ENCODE measurements at places on chromosomes 5 and 9.
A peak's percentile ranks its signal among the peaks of the same experiment; 100 is the strongest.

DNA sequence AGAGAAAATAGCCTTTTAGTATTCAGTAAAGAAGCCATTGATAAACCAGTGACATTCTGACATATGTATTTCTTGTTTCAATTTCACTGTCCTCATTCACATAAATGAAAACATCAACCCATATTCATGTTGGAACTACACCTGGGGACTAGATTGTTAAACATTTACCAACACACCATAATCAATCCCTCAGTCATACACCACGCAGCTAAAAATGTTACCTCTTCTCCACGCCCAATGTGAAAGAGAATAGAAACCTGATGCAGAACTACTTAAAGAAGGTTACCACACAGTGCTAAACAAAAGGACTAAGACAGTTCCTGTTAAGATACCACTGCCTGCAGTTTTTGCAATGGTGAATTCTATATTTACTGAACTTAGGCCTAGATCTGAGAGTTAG is 518.9 kb downstream of the PRELID2 start:
- no peak for DNase-seq

- no peak for DNase-seq
These were observed 190.0 kb upstream of the GRAMD2B start for GRCh38 chr5:126233256-126233655.

- no peak for DNase-seq
These were observed 45.3 kb downstream of the MAP1B start for GRCh38 chr5:72152545-72152944.

GRCh38 chr9:23774266-23774665 is 51.8 kb downstream of the ELAVL2 start:
- DNase-seq, result no peak

GRCh38 chr5:147411359-147412319 is 98.2 kb downstream of the DPYSL3 start:
- DNase-seq, result no peak

- DNase-seq, result no peak
These were observed 282.6 kb upstream of the PTGER4 start for GRCh38 chr5:40397091-40397490.

DNA sequence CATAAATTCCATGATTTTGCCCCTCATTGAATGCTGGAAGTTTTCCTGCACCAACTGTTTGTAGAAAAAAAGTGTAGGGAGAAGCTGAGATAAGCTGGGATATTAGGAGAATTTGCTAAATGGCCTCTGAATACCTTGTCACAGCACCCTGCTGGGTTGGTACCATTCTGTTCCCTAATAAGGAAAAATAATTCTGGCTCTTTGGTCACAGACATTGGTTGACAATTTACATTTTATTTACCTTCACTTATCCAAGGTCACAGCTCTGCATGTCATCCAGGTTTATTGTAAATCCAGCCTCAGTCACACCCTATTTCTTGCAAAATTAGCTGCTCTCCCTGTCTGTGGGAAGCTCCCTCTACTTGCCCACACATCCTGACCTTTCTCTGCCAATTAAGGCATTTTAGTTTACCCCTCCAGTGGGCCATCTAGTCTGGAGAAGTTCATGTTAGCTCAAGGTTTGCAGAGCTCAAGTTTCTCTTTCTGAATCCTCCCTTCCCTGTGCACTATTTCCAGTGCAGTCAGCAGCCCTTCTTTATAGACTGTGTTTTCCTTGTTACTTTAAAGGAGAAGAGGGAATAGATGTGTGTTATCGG is 115.4 kb upstream of the NTRK2 start:
- no peak for DNase-seq

- DNase-seq, result no peak
These were observed 871.7 kb upstream of the TYRP1 start for GRCh38 chr9:11821306-11821975.

DNA sequence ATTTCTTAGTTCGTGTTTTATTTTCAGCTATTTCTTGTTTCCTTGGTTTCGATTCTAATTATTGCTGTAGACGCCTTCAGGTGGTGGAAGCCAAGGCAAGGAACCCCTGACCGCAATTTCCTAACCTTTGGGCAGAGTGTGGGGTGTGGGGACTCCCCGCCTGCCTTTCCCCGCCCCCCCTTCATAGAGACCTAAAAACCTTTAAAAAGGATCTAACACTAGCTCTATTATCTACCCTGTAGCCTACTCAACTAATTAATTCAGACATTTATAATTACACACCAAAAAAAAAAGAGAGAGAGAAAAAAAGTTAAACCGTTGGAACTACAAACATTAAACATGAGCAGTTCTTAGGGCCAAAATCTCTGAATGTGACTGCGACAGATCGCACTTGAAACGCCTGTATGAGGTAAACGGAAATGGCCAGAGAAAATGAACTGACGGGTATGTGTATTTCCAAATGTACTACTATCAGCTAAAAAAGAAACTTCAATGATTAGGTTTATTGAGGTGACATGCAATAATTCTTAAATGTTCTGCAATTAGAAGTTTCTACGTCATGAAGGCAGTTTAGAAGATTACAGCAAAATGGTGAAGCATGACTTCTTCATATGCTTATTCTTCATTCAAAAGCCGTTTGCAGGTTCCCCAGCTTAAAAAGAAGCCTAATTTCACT is 19.0 kb upstream of the FER start:
- peak; percentile 14 for DNase-seq

DNA sequence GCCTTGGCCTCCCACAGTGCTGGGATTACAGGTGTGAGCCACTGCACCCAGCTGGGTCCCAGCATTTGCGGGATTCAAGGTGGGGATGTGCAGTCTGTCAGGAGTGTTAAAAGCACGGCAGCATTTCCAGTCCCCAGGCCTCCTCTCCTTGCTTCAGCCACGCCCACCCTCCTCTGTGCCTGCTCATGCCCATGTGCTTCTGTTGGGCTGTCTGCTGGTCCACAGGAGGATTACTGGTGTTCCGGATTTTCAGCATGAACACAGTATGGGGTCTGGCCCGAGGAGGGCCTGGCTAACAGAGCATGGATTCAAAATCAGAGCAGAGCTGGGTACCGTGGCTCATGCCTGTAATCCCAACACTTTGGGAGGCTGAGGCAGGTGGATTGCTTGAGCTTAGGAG is 5.5 kb downstream of the ARRDC1 start:
- DNase-seq, result no peak

GRCh38 chr5:132417010-132417439 is 47.5 kb downstream of the SLC22A5 start:
- no peak for DNase-seq

- no peak for DNase-seq
These were observed 226.7 kb downstream of the TLE4 start for GRCh38 chr9:79798450-79798849.

DNA sequence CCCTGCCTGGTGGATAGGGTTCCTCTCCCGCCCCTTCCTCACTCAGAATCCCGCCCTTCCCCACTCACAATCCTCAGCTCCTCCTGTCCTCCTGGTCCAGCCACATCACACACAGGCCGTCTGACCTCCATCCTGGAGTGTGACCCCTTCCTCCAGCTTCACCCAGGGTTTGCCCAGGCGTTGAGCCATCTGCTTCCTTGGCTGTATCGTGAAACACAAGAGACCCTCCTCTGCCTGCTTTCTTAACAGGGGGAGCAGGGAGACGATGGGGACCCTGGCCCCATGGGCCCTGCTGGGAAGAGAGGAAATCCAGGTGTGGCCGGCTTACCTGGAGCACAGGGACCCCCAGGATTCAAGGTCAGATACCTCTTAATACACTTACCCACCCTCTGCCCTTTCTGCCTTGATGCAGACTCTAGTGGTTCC is 32.3 kb upstream of the ORM1 start:
- DNase-seq, result no peak

- no peak for DNase-seq
These were observed 100.2 kb downstream of the MTREX start for GRCh38 chr5:55407984-55408383.

All from SHP77 treated with DMSO at 0.1 percent for 48 hours (cell line).